ENCODE measurements at places on chromosomes 7 and 10. TPM values are rescaled to one million over a fixed set of nuclear protein-coding genes. Genes with fewer than 3 reads are reported as not detected.
A peak's percentile ranks its signal among the peaks of the same experiment; 100 is the strongest.

GPR15LG gene
- polyA plus RNA-seq, result not detected

TRIM50 gene
- 0.74 TPM for polyA plus RNA-seq

OR2A42 gene
- 0.59 TPM for polyA plus RNA-seq

OR2A5 gene
- polyA plus RNA-seq, result not detected

PRSS37 gene
- polyA plus RNA-seq, result not detected

SGMS1 gene
- polyA plus RNA-seq, result 19.0 TPM

CPA5 gene
- 1.8 TPM for polyA plus RNA-seq

UROS gene
- polyA plus RNA-seq, result 55.9 TPM

NEUROD6 gene
- not detected for polyA plus RNA-seq

TDRD1 gene
- 0.13 TPM for polyA plus RNA-seq

GPR37 gene
- polyA plus RNA-seq, result 54.6 TPM

CEP55 gene
- polyA plus RNA-seq, result 8.7 TPM

GRCh38 chr7:22932896-22933295 lies 81.0 kb downstream of the HYCC1 start:
- no peak for DNase-seq

DNA sequence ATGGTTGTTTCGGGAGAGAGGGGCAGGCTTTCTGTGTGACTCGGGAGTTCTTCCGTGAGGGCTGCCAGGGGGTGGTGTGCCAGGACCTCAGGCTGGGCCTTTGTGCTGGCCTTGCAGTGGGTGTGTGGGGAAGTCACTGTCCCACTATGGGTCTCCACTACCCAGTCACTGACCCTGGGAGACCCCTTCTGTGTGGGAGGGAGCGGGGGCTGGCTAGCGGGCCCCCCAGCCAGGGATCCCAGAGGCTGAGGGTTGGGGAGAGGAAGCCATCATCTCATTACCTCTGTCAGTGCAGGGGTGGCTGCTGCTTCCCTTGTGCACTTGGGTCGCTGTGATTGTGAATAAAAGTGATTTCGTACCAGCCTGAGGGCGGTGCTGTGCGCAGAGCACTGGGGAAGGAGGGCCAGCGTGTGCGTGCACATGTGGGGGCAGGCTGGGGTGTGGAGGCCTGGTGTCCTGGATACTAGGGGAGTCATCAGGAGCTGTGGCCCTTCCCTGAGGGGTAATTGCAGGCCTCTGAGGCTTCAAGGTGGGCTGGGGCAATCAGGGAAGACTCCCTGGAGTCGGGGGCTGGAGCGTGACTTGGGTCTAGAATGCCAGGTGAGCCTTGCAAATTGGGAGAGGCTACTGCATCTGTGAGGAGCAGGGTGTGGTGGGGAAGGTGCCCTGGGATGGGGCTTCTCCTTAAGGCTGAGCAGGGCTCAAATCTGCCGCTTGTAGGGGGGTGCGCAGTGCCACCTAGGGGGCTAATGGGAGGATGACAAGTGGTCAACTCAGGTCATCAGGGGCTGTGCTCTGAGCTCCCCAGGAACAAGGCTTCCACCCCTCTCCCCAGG lies 98.9 kb downstream of the NEURL1 start:
- no peak for DNase-seq

DNA sequence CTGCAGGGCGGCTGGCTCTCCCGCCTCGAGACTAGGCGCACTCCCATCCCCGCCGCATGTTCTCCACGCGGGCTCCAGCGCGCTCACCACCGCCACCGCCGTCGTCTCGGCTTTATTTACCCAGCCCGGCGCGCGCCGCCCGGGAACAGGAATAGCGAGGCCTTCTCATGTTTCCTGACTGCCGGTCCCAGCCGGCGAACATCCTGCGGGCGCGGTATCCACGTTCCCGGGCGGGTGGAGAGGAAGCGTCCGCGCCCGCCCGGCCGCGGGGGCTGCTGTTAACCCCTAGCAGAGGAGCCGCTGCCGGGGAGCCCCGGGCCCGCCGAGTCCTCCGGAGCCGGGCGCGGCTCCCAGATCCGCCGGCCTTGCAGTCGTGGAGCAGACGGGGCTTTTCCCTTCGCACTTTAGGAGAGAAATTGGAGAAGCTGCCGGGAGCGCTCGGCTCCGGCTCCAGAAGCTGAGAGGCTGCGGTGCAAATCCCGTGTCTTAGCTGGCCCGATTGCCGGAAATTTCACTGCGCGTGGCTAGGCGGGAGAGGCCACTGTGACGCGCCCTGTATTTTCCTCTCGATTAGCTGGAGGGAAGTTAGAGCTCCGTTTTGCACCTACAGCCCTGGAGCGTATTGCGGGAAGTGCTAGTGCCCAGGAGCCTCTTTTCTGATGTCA lies at the start of gene MKX:
TSS of gene MKX (minus strand) at position 88 of the 665 bp plus-strand sequence. CDS start 2,404 bp downstream, outside the sequence.
- peak; percentile 87 for DNase-seq

DNA sequence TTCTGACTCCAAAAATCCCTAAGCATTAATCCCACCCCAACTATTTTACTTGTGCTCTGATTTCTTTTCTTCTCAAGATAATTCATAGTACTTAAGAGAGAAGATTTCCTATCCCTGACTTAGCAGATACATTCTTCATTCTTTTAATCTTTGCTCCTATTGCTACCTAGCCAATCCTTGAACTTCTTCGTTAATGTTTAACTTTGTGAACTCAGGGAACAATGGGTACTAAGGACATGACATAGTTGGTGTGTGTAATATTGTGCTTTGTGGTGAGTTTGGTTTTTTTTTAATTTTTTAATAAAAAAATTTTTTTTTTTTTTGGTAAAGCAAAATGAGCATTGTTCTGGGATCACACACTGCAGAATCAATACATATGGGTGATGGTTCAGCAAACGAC lies 166.2 kb downstream of the CHCHD3 start:
- DNase-seq, result no peak

GRCh38 chr7:44882899-44883298 lies 2.4 kb downstream of the PURB start:
- DNase-seq, result no peak

DNA sequence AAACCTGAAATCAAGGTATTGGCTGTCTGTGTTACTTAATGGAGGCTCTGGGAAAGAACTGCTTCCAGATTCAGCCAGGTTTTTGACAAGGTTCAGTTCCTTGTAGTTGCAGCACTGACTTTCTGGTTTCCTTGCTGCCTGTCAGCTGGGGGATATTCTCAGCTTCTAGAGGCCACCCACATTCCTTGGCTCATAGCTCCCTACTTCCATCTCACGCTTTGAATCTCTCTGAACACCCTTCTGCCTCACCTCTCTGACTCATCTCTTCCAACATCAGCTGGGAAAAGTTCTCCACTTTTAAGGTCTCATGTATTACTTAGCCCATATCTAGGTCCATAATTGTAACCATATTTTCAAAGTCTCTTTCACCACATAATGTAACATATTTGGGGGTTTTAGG lies 22.9 kb upstream of the GPR22 start:
- no peak for DNase-seq

DNA sequence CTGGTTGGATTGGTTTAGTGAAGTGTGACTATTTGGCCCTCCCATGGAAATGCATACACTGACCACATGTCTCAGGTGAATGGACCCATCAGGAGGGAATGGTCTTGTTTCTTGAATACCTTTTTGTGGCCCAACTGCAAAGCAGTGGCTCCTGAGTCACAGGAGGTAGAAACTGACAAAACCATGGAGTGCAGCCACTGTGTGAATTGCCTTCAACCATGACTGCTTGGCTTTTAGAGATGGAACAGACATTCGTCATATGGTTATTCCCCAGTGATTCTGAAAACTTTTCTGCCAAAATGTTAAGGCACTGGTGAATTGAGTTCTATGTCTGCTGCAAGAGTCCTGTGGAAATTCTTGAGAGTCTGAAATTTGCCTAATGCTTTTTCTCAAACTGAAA lies 64.7 kb downstream of the CDK14 start:
- DNase-seq, result peak; percentile 35

DNA sequence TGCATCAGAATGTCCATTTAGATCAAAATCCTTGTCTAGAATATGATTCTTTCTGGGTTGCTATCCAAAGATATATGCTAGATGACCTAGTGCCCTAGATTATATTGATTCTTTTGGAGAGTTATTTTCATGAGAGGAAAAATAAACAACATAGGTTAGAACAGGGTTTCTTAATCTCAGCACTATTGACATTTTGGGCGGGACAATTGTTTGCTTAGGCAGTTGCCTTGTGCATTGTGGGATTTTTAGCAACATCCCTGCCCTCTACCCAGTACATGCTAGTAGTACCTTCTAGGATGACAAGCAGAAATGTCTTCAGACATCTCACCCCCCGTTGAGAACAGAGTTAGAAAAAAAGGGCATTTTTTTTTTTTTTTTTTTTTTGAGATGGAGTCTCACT lies 25.1 kb upstream of the LAMB1 start:
- no peak for DNase-seq

- DNase-seq, result peak; percentile 54
Measured at GRCh38 chr10:35639728-35640401, 2.2 kb downstream of the FZD8 start.

GRCh38 chr10:109022417-109023049 lies 900.8 kb downstream of the XPNPEP1 start:
- no peak for DNase-seq

GRCh38 chr7:56063882-56064625 lies at the start of gene SUMF2:
TSS of gene SUMF2 (plus strand) at chr7:56064286. CDS start at chr7:56064312, 26 bp downstream.
- DNase-seq, result peak; percentile 96

DNA sequence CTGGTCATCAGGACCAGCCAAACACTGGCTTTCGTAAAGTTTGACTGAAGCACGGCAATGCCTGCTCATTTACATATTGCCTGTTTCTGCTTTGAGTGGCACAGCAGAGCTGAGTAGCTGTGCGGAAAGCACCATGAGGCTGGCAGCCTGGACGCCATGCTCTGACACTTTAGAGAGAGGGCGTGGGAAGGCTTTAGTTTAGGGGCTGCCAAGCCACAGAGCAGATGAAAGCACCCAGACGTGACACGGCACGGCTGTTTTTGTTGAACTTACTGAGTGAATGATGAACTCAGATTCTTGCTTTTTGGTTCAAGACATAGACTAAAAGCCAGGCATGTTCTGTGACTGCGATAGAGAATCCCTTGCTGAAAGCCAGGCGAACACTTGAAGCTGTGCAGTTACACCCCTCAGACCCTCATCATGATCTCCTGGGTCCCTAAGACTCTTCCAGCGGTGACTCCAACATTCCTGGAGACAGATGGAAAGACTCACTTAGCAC lies 182.1 kb downstream of the ZMYND11 start:
- peak; percentile 56 for DNase-seq

GRCh38 chr7:609365-609764 lies 89.7 kb upstream of the PDGFA start:
- no peak for DNase-seq

- DNase-seq, result no peak
Measured at GRCh38 chr10:102065561-102066398, 631 bp downstream of the HPS6 start.

GRCh38 chr10:34280599-34281374 lies 534.3 kb downstream of the PARD3 start:
- peak; percentile 78 for DNase-seq

GRCh38 chr10:1162481-1163203 lies 106.5 kb downstream of the WDR37 start:
- DNase-seq, result no peak

DNA sequence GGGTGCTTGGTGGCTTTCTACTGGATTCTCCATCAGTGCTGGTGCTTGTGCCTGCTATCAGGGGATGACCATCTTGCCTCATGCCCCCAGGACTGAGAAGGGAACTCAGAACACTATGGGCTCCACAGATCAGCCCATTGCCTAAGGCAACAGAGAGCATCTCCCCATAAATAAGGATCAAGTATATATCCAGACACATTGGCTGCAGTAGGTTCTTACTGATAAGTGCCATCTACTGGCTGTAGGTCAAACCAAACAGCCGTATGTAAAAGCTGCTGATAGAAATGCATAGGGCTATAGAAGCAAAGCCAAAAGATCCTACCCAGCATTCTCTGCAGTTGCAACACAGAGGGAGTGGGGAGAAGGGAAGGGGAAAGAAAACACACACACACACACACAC lies 153.7 kb downstream of the CDK14 start:
- DNase-seq, result no peak

- peak; percentile 48 for DNase-seq
Measured at GRCh38 chr10:29386342-29386999, 97.6 kb downstream of the LYZL1 start.

- peak; percentile 91 for DNase-seq
Measured at GRCh38 chr7:28551331-28551730, 139.0 kb downstream of the CREB5 start.

- no peak for DNase-seq
Measured at GRCh38 chr7:110502888-110503465, 588.0 kb upstream of the LRRN3 start.

- no peak for DNase-seq
Measured at GRCh38 chr10:131848296-131848695, 52.5 kb upstream of the PPP2R2D start.

DNA sequence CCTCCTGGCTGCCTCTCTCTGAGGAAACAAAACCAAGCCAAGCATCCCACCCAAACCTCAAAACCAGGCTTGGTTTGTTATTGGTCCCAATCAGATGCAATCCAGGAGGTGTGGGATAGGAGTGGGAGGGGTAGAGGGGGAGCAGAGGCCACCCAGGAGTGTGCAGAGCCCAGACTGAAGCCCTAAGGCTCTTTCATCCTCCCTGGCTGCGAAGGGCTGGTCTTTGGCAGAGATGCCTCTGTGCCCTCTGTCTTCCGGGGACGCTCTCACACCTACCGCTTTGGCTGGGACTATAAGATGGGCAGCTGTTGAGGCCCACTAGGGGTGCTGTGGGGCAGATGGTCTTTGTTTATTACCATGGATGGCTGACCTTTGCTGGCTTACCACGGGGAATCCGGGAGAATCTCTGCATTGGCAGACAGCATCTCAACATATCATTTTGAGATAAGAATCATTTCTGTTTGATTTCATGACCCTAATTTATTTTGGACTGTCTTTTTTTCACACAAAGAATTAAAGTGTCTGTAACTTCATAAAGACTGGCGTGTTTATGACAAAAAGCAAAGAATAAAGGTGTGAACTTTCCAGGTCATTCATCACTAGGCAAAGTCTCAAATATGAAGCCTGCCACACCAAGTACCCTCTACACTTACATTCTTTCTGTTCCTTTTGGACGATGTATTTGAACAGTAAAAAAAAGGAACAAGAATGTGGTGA lies 6.5 kb upstream of the DENND2A start:
- peak; percentile 48 for DNase-seq

GRCh38 chr10:113961182-113962031 lies 82.3 kb upstream of the ADRB1 start:
- DNase-seq, result no peak

DNA sequence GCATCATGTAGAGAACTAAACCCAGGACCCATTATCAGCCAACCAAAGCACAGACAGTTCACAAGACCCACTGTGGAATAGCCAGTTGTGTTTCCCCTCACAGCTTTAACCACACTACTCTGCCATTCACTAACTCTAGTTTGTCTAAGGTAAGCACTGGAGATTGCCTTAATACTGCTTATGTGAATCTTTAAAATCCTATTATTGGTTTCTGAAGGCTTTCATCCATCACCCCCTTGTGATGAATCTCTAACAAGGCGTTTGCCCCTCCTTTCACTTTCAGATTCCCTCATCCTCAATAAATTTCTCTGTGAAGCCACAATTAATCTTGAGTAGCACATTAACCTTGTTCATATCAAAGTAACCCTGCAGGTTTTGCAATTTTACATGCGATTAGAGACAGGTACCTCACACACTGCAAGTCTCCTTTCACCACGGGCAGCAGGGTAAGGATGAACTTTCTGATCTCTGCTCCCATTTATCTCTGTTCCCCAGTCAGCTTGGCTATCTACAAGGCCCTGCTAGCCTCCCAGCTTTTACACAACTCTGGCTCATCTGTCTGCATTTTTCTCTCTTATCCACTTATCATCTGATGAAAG lies 785.6 kb downstream of the REEP3 start:
- DNase-seq, result no peak
